ENCODE measurements at places on chromosomes 11 and 22.

- no peak for DNase-seq
These were observed 106.7 kb downstream of the GGTLC2 start for GRCh38 chr22:22751043-22751603.

- DNase-seq: no peak
These were observed 7.3 kb upstream of the CRYBB3 start for GRCh38 chr22:25192406-25192805.

DNA sequence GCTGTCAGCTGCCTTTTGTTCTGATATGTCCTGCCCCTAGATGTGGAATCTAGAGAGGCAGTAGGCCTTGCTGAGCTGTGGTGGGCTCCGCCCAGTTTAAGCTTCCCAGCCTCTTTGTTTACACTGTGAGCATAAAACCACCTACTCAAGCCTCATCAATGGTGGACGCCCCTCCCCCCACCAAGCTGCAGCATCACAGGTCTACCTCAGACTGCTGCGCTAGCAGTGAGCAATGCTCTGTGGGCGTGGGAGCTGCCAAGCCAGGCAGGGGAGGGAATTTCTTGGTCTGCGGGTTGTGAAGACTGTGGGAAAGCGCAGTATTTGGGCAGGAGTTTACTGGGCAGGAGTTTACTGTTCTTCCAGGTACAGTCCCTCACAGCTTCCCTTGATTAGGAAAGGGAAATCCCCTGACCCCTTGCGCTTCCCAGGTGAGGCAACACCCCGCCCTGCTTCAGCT lies 98.5 kb downstream of the SMCO4 start:
- no peak for DNase-seq

DNA sequence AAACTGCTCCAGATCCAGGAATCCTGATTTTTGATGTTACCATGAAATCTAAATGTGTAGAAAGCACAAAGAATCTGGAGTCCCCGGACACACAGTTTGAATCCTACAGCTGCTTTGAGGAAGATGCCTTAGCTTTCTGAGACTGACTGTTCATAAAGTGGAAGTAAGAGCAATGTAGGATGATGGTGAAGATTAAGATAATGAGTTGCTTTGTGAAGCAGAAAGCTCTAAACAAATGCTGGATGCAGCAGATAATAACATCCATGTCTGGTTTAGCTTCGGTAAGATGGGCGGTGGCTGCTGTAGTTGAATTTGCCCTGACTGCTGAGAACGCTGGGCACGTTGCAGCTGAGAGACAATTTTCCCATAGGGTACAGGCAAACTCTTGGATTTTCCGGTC lies 20.1 kb downstream of the OVOL1 start:
- no peak for DNase-seq

GRCh38 chr11:64152841-64153691 lies 12.8 kb downstream of the MACROD1 start:
- peak; percentile 43 for DNase-seq

GRCh38 chr11:32297611-32298011 lies 137.7 kb downstream of the WT1 start:
- peak; percentile 77 for DNase-seq

- DNase-seq: peak; percentile 21
These were observed 31.3 kb downstream of the SERPINH1 start for GRCh38 chr11:75593286-75593915.

DNA sequence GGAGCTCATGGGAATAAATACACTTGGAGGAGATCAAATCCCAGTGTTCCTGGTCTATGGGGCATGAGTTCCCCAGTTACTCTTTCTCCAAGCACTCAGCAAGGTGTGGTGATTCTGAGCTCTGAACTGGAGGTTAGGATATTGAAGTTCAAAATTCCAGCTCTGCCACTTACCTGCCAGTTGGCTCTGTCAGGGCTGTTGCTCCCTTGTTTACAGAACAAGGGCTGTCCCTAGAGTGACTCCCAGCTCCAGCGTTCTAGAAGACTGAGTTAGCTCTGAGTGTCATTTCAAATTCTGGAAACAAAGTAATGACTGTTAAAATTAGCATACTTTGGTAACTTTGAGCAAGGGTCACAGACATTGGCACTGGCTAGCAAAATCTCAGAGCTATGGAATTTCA lies 69.7 kb upstream of the ZBED5 start:
- no peak for DNase-seq

DNA sequence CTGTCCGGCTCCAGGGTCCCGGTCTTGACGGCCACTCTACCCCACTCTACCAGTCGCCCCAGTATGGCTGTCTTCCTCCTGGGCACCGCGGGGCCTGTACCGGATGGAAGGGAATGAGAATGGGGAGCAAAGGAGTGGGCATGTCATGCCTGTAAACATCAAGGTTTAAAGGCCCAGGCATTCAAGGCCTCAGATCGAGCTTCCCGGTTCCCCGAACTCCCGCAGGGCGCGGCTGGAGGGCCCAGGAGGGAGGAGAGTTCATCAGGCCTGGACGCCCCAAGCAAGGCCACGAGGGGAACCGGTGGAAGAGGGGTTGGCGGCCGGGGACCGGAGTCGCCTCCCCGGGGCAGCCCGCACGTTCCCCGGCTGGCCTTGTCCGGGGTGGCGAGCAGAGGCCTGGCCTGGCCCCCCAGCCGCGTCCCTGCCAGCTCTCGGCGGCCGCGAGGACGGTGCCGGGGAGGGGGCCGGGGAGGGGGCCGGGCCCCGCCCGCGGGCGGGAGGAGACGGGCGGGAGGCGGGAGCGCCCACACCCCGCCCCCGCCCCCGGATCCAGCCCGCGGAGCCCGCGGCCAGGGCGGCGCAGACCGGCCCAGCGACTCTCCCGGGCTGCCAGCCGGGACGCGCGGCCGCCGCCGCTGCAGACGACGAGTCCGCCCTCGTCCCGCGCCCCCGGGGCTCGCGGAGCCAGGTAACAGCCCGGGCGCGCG lies at the start of gene CDC42EP1:
CDC42EP1 (plus strand) TSS at position 580 of the 707 bp plus-strand sequence. CDS start 5,870 bp downstream, outside the sequence.
- no peak for DNase-seq

- DNase-seq: no peak
These were observed 44.5 kb downstream of the ANO1 start for GRCh38 chr11:70122490-70123198.

- DNase-seq: no peak
These were observed 5.8 kb downstream of the DDIAS start for GRCh38 chr11:82907371-82907770.

- DNase-seq: no peak
These were observed 84.4 kb downstream of the GALNT18 start for GRCh38 chr11:11537372-11537771.

- DNase-seq: no peak
These were observed 468.3 kb downstream of the TBC1D22A start for GRCh38 chr22:47230741-47231140.

- DNase-seq: no peak
These were observed 72.5 kb upstream of the ZBED5 start for GRCh38 chr11:10930224-10930971.

DNA sequence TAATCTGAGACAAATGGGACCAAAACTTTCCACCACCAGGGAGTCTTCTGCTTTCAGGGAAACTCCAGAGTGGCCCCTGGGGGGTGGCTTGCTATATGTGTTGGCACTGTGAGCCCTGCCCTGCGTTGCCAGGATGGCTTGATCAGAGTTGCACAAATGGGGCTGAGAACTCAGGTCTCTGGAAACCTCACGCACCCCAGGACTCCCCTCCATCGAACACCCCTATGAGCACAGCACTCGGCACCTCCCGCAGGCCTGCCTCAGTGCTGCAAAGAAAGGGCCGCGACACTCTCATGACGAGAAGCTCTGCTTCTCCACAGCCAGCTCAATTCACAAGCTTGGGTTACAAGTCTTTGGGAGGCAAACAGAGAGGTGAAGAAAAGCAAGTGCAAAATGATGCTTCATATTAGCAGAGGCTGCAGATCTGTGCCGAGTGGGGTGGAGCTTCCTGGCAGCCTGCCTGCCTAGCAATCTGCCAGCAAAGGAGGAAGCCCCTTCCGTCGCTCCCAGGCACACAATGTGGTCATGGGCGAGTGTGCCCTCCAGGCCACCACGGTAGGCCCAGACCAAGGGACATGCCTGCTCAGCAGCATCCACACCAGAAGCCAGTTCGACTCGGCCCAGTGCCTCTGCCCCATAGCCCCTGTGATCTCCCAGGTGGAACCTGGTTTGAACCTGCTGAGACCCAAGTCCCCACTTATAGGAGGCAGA lies 55.7 kb downstream of the MYH9 start:
- no peak for DNase-seq

GRCh38 chr11:61020551-61021235 lies 49.2 kb downstream of the CD6 start:
- no peak for DNase-seq

DNA sequence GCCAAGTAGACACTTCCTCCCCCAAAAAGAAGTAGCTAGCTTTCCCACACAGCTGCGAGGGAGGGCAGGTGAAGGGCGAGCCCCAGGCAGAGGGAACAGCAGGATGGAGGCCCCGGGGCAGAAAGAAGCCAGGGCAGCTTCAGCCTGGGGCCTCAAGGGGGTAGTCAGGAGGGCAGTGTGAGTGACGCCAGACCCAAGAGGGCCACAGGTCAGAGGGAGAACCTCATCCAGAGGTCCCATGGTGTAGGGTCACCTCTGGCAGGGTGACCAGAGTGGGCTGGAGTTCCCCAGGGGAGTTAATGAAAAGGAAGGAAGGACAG lies 9.2 kb downstream of the PRR5 start:
- no peak for DNase-seq

- DNase-seq: no peak
These were observed 1.9 kb downstream of the ZFTA start for GRCh38 chr11:63766531-63767235.

GRCh38 chr22:17767233-17768065 lies 6.8 kb downstream of the BID start:
- no peak for DNase-seq

- DNase-seq: no peak
These were observed 284 bp downstream of the CCS start for GRCh38 chr11:66593303-66593635.

DNA sequence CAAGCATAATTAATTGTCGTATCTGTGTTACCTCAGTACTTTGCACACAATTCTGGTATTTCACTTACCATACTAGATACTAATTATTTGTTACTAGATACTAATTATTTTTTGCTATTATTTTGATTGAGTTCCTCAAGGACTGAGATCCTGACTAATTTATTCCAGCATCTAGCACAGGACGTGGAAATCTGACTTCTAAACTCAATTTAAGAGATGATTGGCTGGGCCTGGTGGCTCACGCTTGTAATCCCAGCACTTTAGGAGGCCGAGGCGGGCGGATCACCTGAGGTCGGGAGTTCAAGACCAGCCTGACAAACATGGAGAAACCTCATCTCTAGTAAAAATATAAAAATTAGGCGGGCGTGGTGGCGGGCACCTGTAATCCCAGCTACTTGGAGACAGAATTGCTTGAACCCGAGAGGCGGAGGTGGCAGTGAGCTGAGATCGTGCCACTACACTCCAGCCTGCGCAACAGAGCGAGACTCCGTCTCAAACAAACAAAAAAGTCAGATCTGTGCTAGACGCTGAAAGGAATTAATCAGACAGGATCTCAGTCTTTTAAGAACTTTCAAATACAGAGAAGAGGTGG lies 527 bp upstream of the MRPL48 start:
- no peak for DNase-seq

- DNase-seq: no peak
These were observed 128.5 kb downstream of the ENTHD1 start for GRCh38 chr22:39765046-39765445.

- peak; percentile 44 for DNase-seq
These were observed 6.9 kb downstream of the OR8B12 start for GRCh38 chr11:124536520-124536919.

DNA sequence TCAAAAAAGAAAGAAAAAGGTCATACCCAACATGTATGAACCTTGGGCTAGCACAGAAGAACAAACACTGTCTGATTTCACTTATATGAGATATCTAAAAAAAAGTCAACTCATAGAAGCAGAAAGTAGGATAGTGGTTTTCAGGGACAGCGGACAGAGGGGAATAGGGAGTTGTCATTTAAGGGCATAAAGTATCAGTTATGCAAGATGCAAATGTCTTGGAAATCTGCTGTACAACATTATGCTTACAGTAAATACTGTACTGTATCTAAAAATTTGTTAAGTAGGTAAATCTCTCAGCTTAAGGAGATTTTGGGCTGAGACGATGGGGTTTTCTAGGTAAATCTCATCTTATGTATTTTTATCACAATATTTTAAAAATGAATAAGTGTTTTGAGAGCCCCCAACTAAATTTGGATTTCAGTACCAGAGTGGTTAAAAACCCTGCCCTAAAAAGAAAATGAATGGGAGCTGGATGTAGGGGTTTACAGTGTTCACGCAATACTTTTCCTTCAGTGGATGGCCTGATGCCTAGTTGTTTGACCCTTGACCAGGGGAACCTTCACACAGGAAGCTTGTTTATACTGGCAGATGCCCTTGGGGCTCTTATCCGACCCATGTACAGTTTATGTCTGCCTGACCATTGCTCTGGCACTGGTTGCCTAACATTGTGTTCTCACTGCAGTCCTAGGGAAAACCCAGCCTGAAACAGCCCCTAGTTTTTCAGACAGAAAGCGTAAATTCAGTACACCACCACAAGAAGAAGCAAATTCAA lies 34.8 kb downstream of the SLC22A9 start:
- no peak for DNase-seq

DNA sequence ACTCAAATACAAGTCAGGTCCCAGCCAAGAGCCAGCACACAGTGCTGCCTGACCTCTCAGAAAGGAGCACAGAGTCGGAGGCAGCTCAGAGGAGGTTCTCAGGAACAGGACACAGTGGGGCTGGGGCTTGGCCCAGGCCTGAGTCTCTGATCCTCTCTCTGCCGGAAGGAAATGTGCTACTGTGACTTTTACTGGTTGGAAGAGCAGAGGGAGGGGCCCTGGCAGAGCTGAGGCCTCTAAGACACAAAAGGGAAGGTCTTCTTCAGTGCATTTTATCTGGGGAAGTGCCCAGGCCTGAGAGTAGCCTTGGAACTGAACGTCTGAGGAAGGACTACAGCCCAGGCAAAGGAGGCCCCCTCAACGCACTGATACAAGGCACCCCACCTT lies 16.2 kb upstream of the CASTOR1 start:
- DNase-seq: no peak

- DNase-seq: no peak
These were observed 1.6 kb downstream of the CPT1A start for GRCh38 chr11:68839911-68840641.

DNA sequence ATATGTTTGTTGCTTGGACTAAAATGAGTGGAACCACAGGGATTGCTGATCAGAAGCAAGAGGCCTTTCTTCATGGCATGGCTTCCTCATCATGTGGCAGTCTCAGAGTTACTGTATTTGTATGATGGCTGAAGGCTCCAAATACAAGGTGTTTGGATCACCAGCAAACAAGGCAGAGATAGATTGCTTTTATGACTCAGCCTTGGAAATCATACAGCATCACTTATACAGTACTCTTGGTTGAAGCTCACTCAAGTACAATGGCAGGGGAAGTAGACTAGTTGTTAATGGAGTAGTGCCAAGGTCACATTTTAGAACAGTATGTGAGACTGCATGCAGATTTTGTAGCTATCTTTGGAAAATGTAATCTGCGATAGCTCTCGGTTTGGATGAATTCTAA lies 16.6 kb downstream of the CAPRIN1 start:
- peak; percentile 38 for DNase-seq

Data from SK-MEL-5 (cell line).